RPMI8226 (cell line): ENCODE measurements at places on chromosomes 1 and 21.
A peak's percentile ranks its signal among the peaks of the same experiment; 100 is the strongest.

DNA sequence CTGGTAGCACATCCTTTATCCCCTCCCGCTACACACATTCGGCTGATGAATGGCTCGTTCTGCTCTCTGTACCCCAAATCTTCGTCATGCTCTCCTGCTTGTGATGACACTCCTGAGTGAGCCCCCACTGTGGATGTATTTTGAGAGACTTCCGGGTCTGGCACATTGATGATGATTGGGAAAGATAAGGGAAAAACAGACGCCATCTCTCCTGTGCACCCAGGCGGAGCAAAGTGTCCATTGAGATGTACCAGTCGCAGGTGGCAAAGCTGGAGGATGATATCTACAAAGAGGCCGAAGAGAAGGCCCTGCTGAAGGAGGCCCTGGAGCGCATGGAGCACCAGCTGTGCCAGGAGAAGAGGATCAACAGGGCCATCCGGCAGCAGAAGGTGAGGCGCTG lies 27.9 kb upstream of the EFHD2 start:
- no peak for DNase-seq

DNA sequence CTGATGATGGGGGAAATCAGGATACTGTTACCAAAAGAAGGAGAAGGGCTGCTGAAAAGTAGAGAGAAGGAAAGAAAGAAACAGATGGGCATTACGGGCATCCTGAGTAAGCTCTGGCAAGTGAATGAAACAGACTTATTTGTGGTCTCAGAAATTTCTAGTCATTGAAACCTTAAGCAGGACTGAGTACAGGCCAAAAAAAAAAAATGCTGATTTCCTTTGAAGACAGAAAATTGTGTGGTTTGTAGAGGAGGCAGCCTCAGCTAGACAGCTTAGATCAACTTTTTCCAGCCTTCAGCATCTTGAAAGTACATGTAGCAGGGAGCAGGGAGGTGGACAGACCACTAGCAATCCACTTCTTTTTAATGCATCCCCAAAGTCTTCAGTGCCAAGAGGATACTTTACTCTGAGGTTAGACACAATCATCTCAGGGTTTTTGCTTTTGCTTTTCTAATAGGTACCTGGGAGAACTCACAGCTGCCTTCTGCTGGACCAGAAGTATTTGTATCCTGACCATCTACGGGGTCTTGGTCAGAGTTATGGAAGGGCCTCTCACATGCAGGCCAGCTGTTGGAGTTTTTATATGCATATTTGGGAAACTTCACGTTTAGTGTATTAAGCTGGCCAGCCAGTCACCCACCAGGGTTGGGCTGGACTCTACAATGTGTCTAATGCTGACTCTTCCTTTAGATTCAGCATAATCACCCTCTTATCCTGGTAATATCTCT lies 10.6 kb upstream of the CAPZB start:
- DNase-seq, result peak; percentile 77

DNA sequence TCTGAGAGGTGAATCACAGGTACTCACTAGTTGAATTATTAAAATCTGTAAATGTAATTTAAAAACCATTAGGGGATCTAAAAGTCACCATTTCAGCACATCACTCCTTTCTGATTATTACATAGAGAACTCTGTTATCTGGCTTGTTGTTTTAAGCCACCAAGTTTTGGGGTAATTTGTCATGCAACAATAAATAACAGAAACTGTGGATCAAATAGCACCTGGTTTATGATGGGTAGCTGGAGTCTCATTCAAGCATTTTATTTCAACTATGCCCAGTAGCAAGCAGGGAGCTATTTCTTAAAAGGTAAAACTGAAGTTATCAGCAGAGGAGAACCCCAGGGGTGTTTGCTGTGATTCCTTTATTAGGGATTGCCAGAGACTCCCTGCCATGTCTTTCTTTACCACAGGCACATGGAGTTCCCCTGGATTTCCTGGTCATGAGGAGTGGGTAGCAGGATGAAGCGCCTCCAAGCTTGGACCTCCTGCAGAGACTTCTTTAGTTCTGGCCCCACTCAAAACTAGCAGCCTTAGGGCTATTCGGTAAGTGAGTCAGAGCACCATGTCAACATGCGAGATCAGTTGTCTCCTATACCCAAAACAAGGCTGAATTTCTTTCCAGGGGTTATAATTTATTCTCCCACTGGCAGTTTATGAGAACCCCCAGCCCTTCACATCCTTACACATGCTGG lies 179.2 kb downstream of the GIPC2 start:
- no peak for DNase-seq

DNA sequence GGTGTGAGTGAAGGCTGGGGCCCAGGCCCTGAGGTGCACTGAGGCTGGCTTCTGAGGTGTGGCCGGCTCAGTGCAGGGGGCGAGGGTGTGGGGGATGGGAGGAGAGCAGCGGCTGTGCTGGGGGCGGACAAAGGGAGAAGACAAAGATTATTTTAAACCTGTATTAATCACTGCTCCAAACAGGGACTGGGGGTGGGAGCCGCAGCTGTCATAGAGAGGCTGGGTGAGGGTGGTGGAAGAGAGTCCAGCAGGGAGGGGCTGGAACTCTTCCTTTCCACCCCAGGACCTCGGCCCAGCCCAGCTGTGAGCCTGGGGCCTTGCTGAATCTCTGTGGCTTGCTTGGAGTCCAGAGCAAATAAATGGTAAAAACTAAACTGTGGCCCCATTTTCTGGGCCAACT lies 106.9 kb downstream of the KCND3 start:
- DNase-seq, result no peak

GRCh38 chr1:196380316-196380715 lies 227.9 kb downstream of the KCNT2 start:
- DNase-seq, result no peak

GRCh38 chr1:67217417-67217816 lies 51.2 kb downstream of the IL23R start:
- DNase-seq, result no peak

DNA sequence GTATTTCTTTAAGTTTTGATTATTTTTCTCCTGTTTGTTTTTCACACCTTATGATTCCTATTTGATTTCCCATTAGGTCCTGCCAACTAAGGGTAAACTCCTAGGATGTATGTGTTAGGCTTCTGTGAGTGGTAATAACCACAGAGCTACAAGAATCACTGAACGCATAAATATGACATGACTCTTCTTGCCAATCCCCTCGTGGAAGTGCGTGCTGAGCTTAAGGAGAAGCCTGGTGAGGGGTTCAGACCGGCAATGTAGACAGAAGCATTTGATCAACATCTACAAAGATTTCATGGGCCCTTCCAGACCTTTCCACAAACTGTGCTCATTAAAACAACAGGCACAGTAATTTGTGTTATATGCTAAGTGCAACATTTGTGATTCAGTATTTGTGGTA lies 273.8 kb upstream of the SNX7 start:
- DNase-seq, result no peak

DNA sequence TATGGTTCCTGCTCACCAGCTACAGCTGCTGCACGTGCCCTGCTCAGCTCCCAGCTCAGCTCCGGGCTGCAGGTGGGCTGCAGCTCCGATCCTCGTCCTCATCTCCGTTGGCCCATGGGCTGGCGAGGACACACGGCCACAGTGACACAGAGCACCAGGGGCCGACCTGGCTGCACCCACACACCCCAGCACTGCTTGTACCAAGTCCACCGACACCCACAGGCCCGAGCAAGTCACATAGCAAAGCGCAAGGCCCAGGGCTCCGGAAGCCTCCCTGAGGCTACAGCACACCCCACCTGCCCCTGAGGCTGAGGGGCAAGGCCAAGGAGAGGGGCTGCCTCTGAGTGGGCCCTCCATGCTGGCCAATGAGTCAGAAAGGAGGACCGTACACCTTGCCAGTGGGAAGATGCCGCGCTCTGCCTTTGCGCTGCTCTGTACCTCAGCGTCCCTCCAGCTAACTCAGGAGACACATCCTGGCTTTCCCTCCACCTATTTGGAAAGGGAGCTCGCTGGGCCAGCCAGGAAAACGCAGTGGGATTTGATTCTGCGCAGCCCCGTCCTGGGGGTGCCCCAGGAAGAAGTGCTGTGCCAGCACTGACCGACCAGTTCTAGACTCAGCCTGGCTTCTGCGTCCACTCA lies 124.8 kb downstream of the SIK1 start:
- DNase-seq, result no peak

DNA sequence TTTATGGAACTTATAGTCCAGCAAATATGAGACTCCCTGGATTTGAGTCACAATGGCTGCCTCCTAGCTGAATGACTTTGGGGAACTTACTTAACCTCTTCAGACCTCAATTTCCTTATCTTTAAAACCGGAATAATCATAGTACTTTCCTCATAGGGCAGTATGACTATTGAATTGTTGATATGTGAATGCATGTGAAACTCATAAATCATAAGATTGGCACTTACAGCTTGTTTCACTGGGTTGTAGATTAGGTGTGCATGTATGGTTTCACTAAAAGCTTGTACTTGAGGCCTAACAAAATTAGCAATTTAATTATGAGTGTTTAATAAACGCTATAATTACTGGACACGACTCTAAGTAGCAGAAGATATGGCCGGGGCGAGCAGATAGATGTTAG lies 72.5 kb downstream of the ST6GALNAC5 start:
- DNase-seq, result no peak

DNA sequence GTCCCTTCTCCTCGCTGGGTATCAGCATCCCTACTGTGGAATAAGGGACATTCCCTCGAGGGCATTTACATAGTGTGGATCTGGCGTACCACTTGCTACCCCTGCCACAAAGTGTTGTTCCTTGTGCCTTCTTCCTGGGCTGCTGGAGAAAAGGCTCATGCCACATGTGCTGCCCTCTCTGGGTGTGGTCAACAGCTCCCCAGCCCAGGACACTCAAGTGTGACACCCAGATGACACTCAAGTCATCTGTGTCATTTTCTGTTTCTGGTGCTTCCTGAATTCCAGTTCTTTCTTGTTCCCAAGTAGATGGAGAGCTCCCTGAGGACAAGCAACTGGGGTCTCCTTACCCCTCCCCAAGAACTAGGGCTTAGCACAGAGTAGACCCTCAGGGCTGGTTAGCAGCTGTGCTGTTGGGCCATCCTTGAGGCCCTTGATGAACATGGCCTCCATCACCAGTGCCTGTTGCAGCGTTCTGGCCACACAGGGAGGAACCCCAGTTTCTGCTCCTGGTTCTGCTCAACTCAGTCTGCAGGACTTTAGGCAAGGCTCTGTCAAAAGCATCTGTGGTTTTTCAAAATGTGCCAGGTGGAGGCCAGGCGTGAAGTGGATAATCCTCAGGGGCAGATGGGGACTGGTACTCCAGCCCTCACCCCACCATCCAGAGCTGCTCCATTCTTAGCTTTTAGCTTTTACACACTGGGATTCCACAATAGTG lies 49.0 kb upstream of the CLIC4 start:
- no peak for DNase-seq

DNA sequence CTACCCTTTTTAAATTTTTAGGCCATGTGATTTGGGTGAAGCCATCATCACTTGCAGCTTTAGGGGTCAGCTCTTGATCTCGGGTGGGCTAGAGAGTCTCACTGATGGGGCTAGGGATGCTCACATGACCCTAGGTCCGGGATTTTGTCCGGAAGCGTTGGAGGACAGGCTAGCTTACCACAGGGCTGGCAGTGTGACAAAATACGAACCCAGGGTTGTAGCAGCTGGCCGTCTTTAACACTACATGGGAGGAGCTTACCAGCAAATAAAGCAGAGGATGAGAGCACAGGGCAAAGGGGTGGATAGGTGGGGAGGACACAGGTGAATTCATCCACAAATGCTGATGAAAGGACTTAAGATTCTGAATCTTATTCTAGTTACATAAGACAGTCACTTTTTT lies 21.9 kb downstream of the GPR161 start:
- DNase-seq, result peak; percentile 45

GRCh38 chr1:75732703-75733102 lies 8.2 kb downstream of the ACADM start:
- DNase-seq, result no peak

DNA sequence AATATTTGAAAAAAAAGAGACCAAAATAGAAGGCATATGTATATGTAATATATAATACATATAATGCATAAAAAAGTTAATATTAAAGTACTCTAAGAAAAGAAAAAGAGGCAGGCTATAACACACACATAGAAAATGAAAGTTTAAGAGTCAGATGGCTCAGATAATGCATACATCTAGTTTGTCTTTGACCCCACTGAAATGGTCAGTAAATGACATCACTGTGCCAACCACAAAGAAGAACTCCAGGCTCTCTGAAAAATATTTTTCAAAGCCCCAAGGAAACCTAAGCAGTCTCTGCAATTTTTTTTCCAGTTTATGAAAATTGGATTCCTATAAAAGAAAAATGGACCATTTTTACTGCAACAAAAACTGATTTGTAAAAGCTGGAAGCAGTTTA lies 55.4 kb upstream of the SCYL3 start:
- no peak for DNase-seq

GRCh38 chr1:233197940-233198339 lies 97.6 kb downstream of the PCNX2 start:
- no peak for DNase-seq

GRCh38 chr1:201713086-201713810 lies 115.7 kb upstream of the IPO9 start:
- no peak for DNase-seq

- DNase-seq, result peak; percentile 34
These were observed 3.7 kb upstream of the SDE2 start for GRCh38 chr1:226002667-226003501.

DNA sequence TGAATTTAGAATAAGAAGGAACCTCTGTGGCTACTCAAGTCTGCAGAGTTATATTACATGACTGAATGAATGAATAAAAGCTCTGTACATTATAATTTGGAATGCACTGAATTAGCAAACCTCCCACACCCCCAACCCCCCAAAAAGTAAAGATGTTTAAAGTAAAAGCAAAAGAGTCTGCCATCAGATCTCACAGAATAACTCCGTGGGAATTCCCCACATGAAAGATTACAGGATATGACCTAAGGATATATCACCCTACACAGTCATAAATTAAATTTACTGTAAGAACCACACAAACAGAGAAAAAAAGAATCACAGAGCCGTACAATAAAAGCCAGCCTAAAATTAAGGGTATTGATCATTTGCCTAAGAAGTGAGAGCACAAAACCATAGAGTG lies 587.3 kb downstream of the PTPRC start:
- no peak for DNase-seq

DNA sequence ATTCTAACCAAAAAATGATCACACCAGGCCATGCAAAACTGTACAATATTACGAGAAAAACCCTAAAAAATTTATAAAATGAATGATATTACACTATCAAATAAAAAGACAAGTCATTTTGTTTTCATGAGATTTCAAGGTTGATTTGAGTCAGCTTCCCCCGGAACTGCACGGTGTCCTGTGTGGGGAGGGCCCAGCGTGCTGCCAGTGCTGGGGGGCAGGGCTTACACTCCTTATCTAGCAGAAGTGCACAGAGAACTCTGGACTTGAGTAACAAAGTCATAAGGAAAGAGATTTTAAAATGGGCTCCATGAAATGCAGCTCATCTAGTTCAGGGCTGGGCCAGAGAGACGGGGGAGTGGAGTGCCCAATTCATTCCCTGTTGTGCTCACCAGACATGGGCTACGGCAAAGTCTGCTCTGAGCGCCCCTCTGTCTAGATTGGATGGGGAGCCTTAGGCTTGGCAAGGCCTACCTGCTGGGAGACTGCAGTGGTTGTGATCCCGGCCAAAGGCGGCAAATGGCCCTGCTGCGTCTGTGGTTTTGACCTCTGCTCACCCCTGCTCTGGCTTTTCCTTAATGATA lies 50.1 kb downstream of the COQ8A start:
- no peak for DNase-seq

GRCh38 chr1:93442008-93442666 lies 5.8 kb upstream of the FNBP1L start:
- no peak for DNase-seq

- no peak for DNase-seq
These were observed 14.5 kb downstream of the LAPTM5 start for GRCh38 chr1:30742963-30743559.
